ENCODE measurements at places on chromosomes 3 and 15.

GRCh38 chr3:25151903-25152295, 276.2 kb upstream of the RARB start:
- DNase-seq = no peak

DNA sequence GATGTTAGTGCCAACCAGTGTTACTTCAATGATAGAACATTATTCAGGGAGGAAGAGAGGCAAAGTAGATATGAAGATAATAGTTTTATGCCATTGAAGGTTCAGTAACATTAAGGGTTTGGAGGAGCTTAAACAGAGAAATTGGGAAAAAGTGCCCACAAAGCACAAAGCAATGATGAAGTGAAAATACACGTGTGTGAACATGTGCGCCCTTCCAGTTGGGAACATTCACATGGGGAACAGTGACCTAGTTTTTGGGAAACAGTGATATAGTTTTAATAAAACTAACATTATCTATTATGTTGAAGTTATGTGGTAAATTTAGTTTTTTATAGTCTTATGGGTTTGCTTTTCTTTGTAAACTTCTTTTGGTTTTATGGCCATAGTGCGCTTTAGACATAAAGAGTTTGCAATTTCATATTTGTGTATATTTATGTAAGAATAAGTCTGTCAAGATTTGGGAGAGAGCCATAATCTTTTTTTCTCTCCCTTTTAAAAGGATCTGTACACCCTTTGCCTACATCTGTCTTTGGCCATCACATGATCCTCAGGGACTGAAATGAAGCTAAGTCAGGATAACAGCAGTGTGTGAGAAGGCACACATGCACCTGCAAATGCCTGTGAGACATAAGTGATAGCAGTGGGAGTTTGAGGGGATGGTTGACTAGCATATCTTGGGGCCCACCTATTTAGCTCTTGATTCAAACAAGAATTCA, 450.3 kb upstream of the THRB start:
- DNase-seq = no peak

- DNase-seq = no peak
These were observed 515.9 kb downstream of the GBE1 start for GRCh38 chr3:81245501-81245900.

DNA sequence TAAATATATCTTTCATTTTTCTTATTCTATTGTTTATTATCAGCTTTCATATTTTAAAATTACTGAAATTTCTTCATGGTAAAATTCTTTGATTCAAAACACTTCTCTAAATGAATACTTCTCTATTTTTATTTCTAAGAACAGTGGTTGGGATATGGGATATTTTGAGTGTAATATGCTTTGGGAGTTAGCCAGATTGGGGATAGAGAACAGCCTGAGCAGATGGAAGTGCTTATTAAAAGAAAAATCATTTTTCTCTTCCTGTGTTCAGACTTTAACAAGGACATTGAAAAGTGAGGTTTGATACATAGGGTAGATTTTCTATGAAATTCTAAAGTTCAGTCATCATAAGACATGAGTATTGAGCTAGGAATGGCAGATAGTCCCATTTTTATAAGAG, 84.8 kb downstream of the COL6A5 start:
- no peak for DNase-seq

- DNase-seq = no peak
These were observed 26.6 kb upstream of the PLXNA1 start for GRCh38 chr3:126956361-126956760.

DNA sequence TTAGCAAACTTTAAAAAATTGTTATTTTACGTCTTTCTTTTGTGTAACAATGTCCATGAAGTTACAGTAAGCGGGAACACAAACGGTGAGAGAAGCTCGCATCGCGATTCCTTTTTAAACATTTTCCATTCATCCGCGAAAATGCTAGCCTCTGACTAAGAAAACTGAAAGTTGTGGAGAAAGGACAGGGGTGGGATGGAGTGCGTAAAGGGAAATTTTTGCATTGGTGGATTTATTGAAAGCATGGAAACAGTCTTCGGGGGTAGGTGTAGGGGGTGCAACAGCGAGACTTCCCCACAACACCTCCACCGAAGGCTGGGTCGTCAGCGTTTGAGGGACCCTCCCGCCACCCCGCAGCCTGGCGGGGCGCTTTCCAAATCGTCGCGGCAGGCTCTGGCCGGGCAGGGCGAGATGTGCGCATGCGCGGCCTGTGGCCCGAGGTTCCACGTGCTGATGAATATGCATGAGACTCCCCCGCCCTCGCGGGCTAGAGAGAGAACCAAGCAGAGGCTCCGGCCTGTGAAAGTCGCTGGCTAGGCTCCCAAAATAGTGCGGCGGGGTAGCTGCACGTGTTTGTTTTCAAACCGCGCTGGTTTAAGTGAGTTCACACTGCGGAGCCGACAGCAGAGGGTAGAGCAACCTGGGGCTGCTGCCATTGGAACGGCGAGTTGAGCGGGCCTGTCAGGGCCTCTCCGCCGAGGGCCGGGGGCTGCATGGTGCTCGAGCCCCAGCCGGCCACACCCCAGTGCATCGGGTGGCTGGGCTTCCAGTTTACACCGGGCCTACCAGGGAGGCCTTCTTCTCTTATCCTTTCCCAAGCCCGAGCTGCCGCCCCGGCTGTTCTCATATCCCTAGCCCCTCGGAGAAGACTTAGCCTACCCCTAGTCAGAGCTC, 9.9 kb downstream of the ZIC1 start:
- DNase-seq = no peak

GRCh38 chr3:188581792-188582191, 427.8 kb downstream of the LPP start:
- DNase-seq = no peak

DNA sequence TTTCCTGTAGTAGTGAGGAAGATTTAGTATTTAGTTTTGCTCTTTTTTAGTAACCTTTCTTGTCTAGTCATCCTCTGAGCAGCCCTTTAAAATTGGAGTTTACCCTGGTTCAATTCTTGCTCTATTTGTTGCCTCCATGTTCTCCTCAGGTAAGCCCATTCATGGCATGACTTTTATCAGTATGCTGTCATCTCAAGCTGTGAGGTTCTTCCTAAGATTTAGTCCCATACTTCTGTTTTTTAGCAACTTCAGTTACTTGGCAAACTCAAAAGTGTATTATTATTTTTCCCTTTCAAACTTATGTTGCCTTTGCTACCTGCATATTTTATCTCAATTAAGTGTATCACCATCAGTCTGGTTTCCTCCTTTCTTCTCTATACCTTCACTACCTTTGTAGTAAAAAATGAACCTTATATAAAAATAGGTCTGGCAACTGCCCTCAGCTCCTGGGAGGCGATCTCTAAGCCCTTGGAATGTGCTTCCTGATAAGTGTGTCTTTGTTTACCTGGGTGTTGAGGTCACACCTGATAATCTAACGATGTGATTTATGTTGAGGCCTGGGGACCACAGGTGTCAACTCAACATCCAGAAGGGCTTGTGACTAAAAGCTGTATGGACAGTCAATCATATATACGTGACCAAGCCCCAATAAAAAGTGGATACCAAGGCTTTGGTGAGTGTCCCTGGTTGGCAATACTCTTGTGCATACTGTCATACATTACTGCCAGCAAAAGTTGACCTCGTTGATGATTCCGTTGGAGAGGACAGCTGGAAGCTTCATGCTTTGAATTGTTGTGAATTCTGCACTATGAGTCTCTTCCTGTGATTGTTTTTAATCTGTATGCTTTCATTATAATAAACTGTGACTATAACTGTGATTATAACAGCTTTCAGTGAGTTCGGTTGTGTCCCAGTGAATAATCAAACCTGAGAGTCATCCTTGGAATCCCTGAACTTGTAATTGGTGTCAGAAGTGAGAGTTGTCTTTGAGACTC, 3.9 kb downstream of the NSUN3 start:
- DNase-seq = no peak

- DNase-seq = no peak
These were observed 6.1 kb upstream of the CHST14 start for GRCh38 chr15:40464595-40465185.

- DNase-seq = no peak
These were observed 116.0 kb downstream of the TBC1D5 start for GRCh38 chr3:17626395-17626794.

DNA sequence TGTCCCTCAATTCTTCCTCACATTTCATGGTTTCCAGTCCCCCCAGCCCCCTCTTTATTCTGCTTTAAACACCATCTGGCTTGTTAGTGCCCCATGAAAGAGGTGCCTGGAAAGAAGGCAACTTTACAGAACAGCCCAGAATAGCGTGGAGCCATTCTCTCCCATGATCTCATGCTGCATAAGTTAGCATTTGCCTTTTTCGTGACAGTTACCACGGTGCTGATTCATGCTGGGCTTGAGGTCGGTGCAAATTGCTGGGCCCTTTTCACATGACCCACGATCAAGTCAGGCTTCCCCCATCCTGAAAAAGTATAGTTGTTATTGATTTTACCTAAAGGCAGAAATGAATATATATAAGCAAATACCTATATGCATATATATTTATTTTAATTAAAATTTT, 29.6 kb downstream of the SQOR start:
- no peak for DNase-seq

- DNase-seq = no peak
These were observed 88.2 kb upstream of the FLNB start for GRCh38 chr3:57919987-57920386.

DNA sequence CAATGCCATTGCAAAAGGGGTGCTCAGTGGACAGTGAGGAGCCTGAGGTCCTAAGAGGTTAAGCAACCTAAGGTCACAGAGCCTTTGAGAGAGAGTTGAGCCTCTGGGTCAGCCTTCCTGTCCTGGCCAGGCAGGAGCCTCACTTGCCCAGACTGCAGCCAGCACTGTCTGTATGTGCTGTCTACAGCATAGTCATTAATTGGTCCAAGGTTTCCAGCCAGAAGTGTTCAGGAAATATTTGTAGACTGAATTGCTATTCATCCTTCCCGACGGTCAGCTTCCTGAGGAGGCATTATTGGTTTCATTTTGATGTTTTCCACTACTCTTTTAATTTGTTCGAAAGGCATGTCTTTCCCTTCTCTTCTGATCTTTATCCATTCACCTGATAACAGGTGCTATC, 8.1 kb downstream of the SEC13 start:
- DNase-seq = peak; percentile 45

DNA sequence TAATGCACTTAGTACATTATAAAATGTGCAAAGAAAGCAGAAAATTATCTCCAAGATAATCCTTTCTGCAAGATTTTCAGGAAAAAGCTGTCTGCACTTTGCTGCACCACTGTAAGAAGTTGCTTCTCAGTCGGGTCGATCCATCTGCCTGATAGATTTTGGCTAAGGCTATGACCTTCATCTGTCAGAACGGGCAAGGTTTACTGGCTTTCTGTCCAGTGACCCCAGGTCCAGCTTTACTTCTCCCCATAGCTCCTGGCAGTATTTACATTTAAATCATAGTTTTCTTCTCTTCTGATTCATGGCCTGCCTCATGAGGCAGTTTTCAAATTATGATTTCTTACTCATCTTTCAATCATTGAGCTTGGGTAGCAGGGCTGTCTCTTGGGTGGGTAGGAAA, 422.7 kb downstream of the EPHB1 start:
- no peak for DNase-seq

GRCh38 chr3:197124713-197125112, 95.1 kb upstream of the MELTF start:
- no peak for DNase-seq

- peak; percentile 48 for DNase-seq
These were observed 858.3 kb downstream of the TUSC7 start for GRCh38 chr3:117567906-117568305.

DNA sequence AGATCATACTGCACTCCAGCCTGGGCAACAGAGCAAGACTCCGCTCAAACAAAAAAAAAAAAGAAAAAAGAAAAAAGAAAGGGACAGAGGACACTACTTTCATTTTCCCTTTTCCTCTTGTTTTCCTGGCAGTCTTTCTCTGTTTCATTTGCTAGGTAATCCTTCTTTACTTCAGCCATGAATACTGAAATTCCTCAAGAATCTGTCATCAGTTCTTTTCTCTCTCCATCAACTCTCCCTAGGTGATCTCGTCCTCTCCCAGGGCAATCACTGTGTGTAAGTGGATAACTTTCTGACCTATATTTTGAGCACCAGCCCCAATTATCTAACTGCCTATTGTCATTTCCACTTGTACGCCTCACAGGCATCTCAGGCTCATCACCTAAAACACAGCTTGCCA, 51.5 kb downstream of the TTC23 start:
- DNase-seq = no peak

DNA sequence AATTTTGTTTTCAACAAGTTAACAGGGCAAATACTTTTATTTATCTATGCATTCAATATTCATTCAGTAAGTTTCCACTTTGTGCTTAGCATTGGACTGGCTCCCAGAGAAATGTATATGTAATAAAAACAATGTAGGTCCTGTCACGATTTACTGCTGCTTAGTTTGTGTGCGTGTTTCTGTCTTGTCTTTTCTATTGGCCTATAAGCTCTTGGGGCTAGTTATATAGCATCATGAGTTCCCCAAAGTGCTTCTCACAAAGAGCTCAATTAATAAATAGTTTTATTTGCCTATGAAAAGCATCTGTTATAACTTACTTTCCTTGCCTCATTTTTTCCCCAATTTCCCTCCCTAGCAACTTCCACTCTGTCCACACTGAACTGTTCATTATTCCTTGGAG, 666.7 kb upstream of the NAALADL2 start:
- no peak for DNase-seq

GRCh38 chr15:66747886-66748707, 46.1 kb downstream of the SMAD6 start:
- DNase-seq = no peak

DNA sequence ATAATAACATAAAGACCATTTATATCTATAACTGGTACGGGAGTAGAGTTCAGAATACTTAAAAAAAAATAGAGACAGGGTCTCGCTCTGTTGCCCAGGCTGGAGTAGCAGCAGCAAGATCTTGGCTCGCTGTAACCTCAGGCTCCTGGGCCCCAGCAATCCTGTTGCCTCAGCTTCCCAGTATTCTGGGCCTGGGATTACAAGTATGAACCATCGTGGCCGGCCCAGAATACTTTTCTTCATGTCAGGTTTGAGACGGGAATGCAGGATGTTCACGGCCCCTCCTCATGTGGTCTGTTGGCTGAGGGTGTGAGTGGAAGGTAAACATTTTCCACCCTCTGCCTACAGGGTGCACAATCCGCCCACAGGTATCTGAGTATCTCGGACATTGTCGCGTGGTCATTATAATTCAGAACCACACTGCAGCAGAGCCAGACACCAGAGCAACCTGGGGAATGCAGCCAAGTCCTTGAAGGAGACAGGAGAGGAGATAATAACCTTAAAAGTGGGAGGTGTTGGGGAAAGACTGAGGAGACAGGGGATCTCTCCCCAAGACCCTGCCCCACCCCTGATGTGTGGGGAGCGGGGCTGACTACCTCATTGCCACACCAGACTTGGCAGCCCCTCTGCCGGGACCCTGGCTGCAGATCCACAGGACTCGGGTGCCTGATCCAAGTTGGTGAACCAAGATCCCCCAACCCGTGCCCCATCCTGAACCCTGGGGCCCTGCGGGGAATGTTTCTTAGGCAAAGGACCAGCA, 106.8 kb downstream of the ADCY5 start:
- no peak for DNase-seq

DNA sequence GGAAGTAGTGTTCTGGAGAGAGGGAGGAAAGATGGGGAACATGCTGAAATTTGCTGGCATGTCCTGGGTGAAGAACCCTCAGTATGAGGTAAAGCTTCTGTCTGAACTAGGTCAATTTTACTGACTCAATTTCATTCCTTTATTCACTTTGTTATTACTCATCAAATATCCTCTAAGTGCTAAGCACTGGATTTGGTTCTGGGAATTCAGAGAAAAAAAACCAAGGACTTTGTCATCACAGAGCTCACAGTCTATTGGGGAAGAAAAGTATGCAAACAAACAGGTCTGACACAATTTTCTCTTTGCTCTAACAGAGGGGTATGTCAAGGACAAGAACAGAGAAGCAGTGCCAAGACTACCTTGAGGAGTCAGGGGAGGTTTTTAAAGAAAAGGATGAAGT, 68.0 kb downstream of the TFG start:
- no peak for DNase-seq

- peak; percentile 72 for DNase-seq
These were observed 110.3 kb downstream of the PPP2R3A start for GRCh38 chr3:136075811-136076210.

Measured in AML-193 (cell line).